ENCODE measurements at places on chromosomes 4 and X. TPM values are rescaled to one million over a fixed set of nuclear protein-coding genes. Genes with fewer than 3 reads are reported as not detected.

DNA sequence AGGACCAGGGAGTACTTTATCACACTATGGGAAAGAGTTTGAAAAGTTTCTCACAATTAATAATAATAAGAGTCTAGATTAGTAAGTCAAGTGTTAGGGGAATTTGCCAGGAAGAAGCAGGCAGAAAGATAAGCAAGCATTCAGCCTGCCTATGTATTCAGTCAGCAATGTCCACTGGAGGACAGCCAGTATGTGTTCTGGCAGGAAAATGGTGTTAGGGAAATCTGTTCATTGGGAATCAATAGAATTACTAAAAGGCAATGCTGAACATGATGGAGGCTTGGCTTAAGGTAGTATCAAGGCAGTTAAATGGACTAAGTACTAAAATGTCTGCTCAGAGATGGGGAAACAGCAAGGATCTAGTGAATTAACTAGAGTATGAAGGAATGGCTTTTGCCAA, 221.2 kb downstream of the PPP4R3C start:
- peak; percentile 41 for DNase-seq

The HDAC6 gene
- 123 TPM for polyA plus RNA-seq

- DNase-seq: no peak
Measured at GRCh38 chrX:17005712-17006368, 59.4 kb downstream of the REPS2 start.

- no peak for DNase-seq
Measured at GRCh38 chr4:139971111-139971510, 182.9 kb downstream of the MAML3 start.

- DNase-seq: peak; percentile 47
Measured at GRCh38 chr4:10456595-10457254, 501 bp downstream of the ZNF518B start.

DNA sequence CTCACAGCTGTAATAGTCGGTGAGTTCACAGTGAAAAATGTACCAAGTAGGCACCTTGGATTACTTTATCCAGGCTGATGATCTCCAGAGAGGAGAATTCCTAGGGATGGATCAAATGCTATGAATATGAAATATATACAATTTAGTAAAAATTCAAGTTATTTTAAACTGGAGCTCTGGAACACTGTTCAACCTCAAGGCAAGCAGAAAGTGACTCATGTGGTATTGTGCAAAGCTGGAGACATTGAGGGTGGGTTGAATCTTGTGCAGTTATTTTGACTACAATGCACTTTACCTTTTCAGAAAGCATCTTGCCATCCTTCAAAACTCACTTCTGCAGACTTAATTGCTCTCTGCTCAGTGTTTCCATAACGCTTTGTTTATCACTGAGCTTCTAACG, 43.4 kb downstream of the OSTC start:
- no peak for DNase-seq

The ENPEP gene
- 22.8 TPM for polyA plus RNA-seq

DNA sequence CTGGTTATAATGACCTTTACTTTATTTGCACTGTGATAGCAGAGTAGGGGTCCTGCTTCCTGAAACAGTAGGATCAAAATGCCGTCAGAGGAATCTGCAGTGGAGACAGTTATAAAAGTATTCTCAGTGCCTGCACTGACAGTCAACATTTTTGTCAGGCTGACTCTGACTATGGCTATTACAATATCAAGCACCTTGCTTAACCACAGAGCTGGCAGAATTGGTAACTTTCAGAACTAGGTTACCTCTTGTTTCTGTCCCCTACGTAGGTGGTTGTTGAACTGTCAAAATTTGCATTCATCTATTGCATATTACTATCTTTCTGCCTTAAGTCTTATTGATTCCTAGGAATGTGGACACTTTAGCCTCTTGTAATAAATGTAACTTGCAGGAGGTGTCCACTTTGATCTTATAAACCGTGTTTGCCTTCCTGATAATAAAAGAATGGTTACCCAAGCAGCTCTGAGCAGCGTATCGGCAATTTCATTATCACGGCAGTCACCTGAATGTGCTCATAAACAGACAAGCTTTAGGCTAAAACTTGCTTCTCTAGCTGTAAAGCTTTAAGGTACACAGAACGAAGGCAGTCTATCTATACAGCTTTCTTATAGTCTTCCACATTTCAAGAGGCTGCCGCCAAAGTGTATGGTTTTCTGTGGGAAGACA, 353.0 kb upstream of the GALNT7 start:
- DNase-seq: no peak

The PCDH10 gene
- polyA plus RNA-seq: 0.26 TPM

GRCh38 chrX:94743478-94743877, 1069.5 kb downstream of the FAM133A start:
- no peak for DNase-seq

- DNase-seq: no peak
Measured at GRCh38 chr4:89113415-89113814, 2.1 kb downstream of the TIGD2 start.
